ENCODE measurements at places on chromosomes 7 and 10.

- DNase-seq: no peak
Measured at GRCh38 chr10:111440501-111440900, 363.7 kb downstream of the ADRA2A start.

DNA sequence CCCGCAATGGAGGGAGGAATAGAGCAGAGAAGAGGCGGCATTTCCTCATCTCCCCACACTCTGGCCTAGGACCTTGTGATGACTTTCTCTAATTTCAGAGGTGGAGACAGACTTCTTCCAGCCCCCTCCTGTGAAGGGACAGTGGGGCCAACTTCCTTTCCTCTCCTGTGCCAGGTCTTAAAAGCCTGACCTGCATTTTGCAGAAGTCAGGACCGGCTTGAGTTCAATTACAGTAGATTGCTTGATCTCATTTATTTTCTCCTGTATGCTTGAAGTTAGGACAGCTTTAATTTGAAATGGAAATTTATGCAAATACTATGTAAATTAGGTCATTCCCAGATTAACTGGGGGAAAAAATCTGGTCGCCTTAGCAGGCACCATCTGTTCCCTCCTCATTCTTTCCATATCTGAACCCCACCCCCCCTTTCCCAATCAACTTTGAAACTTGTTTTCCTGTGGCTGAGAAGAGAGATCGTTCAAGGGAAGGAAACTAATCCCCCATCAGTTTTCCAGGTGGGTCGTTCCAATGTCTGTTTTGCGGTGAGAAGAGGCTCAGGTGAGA lies 57.1 kb downstream of the SYPL1 start:
- no peak for DNase-seq

GRCh38 chr10:129547608-129548007 lies 80.6 kb downstream of the MGMT start:
- no peak for DNase-seq

DNA sequence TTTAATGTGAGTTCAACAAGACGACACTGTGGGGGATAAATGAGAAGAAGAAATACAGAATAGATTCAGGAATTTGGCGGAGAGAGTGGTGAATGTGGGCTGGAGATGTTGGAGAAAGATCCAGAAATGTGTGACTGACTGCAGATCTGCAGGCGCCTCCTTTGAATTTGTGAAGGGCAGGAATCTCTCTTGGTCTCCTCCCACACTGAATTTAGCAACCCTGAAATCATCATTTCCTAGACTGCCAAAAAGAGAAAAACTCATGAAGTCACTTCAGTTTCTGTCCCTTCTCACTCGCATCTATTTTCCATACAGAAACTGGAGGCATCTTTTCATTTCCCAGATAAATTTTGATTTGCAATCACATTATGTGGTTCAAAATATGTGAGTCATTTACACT lies 128.7 kb downstream of the GNAI1 start:
- DNase-seq: no peak

DNA sequence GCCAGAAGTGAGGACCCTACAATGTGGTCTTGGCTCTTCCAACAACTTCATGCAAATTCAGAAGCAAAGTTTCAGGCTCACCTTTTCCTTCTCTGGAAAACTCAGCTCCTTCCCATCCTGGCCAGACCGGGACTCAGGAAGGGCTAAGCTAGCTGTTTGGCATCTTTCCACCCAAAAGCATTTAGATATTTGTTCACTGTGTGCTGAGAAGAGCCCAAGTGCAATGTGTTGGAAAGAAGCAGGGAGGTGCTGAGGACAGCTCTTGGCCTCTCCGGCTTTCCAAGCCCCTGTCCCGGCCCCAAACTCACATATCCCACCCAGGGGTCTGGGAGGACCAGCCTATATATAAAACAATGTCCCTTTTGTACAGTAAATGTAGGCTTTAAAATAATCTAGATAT lies 44.5 kb downstream of the MKI67 start:
- DNase-seq: no peak

Data from body of pancreas (tissue), 4 donors.